ENCODE measurements at places on chromosomes 12 and 14.

DNA sequence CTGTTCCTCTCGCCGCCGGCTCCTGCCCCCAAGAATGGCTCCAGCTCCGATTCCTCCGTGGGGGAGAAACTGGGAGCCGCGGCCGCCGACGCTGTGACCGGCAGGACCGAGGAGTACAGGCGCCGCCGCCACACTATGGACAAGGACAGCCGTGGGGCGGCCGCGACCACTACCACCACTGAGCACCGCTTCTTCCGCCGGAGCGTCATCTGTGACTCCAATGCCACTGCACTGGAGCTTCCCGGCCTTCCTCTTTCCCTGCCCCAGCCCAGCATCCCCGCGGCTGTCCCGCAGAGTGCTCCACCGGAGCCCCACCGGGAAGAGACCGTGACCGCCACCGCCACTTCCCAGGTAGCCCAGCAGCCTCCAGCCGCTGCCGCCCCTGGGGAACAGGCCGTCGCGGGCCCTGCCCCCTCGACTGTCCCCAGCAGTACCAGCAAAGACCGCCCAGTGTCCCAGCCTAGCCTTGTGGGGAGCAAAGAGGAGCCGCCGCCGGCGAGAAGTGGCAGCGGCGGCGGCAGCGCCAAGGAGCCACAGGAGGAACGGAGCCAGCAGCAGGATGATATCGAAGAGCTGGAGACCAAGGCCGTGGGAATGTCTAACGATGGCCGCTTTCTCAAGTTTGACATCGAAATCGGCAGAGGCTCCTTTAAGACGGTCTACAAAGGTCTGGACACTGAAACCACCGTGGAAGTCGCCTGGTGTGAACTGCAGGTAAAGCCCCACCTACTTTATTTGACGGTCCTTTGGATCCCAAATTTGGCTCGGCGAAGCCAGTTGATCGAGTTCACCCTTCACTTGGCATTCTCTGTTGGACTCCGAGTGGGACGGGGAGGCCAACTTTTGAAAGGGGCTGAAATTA lies 1.5 kb downstream of the WNK1 start:
- DNase-seq: peak; percentile 59

DNA sequence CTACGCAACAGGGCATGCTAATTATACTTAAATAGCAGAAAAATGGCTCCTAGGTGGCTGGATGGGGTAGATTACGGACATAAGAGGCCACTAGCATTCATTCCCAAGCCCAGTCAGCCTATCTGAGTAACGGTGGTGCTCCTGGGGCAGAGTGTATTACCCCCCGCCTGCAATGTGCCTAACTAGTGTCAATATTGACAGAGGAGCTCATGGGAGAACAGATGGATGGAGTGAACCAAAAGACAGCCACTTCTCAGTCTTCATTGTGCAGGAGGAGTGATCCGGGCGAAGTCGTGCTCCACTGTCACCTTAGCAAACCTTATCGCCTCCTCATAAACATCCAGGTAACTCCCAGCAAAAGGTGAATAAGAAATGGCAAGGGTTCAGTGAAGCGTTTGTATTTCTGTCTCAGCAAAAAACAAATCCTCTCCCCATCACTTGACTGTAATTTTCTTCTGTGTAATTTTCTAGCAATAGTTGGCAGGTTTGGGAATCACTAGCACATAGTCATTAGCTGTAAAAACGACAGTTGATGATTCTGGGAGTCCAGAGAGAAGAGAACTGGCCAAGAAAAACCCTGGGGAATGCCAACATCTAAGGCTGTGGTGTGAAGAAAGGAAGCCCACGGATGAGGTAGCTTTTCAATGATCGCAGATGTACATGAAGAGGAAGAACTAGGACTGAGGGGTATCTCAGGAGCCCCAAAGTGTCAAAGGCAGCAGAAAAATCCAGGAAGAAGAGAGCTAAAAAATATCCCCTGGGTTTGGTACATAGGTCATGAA lies 126.6 kb upstream of the BCL2L14 start:
- DNase-seq: no peak

DNA sequence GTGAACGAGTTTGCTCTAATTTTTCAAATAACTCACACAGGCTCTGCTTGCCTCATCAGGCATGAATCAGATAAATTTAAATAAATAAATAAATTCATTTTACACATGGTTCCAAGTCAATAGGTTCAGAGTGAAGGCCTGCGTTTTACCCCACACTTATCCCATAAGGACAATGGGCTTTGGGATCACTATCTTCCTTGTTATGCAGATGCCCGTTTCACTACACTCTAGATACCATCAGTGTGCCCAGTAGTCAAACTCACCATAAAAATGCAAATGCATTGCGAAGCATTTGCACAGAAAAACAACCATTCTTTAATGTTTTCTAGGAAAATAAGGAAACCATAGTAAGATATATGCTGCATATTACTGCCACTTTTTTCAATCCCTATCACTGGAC lies 155.9 kb upstream of the CCDC196 start:
- peak; percentile 80 for DNase-seq

DNA sequence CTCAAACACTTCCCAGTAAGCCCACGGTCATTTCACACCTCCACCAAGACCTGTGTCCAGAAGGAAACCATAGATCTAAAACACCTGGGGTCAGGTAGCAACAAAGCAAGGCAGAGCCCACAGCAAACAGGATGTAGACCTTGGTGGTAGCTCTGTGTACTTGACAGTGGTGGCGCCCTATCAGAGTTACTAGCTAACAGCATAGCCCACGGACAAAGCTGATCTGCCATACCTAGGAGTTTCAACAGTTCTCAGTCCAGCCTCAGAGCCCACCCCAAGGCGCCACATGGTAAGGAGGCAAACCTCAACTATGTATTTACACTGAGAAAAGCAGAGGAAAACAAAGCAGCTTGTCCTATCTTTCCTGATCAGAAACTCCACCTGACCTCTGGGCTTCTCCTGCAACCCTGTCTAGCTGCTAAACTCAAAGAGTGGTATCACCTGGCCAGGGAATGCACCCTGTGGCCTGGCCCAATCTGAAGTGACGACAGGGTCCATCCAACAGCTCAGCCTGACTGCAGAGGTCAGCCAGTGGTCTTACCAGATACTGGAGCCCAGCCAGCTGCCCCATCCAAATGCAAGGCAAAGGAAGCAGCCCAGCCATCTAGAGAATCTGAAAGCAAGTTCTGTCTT lies 46.3 kb downstream of the STON2 start:
- DNase-seq: no peak

- no peak for DNase-seq
These were observed 66.3 kb downstream of the SCARB1 start for GRCh38 chr12:124797321-124797720.

- DNase-seq: no peak
These were observed 80.9 kb upstream of the SLC38A2 start for GRCh38 chr12:46453428-46453827.

DNA sequence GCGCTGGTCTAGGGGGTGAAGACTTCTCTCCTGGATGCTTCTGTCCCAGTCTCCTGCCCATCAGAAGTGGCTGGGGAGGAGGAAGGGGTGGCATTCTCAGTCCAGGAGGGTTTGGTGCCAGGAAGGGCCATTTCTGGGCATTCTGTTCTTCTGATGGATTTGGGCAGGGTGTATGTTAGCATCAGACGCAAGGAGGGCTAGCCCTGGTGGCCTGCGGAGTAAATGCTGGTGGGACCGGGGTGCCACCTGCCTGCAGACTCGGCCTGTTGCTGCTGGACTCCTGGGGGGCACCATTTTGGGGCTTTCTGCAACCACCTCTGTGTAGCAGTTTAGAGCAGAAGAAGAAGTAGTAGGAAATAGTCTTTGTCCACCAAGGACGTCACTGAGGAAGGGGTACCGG lies 31.7 kb downstream of the AACS start:
- DNase-seq: no peak

- peak; percentile 61 for DNase-seq
These were observed 243.7 kb downstream of the PAX9 start for GRCh38 chr14:36905272-36905888.

DNA sequence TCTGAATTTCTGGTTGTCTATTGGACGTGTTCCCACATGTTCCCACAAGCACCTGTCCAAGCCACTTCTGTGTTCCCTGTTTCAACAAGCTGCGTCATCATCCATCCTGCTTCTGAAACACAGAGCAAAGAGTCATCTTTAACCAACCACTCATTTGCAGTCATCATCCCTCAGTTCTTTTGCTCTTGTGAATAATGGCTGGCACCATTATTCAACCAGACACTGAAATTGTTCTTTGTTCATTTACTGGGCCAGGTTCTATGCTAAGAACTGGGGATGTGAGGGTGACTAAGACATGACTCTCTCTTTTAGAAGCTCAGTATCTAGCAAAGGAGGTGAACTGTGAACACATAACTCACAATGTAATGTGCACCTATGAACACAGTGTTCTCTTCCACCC lies 40.7 kb upstream of the ANO4 start:
- DNase-seq: no peak

DNA sequence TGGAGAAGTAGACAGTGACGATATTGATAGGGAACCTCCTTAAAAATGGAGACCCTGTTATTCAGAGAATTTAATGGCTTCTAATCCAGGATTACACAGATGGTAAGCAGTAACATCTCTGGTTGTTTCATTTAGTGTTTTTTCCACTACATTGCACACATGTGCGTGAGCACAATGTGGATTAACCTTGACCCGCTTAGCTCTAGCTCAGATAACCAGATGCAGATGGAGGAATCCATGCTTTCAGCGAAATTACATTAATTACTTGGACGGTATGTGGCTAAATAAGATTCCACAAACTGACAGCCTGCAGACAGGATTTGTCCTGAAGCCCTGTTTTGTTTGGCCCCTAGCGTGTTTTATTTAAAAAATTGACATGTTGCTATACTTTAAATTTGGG lies 378.4 kb downstream of the CCDC91 start:
- no peak for DNase-seq

GRCh38 chr12:119802472-119802871 lies 74.6 kb downstream of the CIT start:
- DNase-seq: no peak
